MV-4-11 (cell line): ENCODE measurements at places on chromosomes 11 and 22.

DNA sequence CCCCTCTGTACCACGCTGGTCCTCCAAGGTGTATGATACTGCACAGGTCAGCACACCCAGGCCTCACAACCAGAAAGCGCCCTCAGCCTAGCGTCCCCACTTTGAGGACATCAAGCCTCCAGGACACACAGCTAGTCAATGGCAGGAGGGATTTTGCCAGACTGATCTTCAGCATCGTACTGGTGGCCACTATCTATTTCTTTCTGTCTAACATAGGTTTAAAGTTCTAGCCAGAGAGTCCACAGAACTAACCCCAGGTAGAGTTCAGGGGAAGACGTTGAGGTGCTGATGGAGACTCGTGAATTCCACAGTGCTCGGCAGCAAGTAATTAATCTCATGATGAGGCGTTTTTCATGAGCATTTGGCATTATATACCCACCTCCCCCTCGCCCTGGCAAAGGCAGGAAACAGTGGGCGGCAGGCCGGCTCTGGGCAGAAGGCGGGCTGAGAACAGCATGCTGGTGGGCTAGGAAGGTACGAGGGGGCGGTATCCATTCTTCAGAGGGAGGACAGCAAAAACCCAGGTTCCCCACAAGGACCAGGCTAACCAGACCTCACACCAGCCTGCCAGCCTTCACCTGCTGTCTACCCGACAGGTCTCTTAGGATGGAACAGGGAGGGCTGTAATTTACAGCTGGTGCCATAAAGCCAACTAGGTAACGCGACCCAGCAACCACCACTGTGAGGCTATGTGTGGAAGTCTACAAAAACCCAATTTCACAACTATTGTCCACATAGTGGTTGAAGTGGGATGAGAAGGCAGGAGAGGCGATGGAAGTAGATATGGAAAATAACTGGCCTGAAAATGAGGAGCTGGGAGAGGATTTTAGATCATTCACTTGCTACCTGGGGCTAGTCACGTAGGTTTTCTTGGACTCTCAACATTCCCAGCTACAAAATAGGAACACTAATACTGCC lies 18.5 kb downstream of the MYH9 start:
- no peak for DNase-seq

DNA sequence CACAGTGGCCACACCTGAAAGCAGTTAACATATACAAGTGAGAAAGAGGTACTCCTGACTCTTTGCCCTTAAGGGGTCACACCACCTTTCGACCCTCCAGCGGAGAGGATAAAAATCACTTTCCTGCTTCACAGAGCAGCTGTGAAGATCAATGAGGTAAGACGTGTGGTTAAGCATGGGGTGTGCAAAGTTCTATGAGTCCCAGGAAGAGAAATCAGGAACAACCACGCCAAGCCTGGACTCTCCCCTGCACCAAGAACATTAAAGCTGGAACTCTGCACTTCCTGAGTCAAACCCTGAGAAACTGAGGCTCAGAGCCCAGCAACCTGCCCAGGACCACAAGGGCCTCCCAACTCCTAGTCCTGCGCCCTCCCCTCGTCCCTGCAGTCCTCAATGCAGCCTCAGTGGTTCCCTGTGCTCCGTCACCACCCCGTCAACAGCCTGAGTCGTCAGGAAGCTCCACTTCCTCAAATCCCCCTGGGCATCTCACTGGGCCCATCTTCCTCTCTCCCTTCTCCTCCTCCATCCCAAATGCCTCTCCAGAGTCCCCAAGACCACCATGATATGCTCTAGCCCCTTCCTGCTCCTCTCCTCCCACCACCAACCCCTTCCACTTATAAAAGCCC lies 17.7 kb downstream of the TNKS1BP1 start:
- no peak for DNase-seq

- peak; percentile 93 for DNase-seq
Observed at GRCh38 chr11:15617126-15617525, 502.4 kb downstream of the INSC start.

DNA sequence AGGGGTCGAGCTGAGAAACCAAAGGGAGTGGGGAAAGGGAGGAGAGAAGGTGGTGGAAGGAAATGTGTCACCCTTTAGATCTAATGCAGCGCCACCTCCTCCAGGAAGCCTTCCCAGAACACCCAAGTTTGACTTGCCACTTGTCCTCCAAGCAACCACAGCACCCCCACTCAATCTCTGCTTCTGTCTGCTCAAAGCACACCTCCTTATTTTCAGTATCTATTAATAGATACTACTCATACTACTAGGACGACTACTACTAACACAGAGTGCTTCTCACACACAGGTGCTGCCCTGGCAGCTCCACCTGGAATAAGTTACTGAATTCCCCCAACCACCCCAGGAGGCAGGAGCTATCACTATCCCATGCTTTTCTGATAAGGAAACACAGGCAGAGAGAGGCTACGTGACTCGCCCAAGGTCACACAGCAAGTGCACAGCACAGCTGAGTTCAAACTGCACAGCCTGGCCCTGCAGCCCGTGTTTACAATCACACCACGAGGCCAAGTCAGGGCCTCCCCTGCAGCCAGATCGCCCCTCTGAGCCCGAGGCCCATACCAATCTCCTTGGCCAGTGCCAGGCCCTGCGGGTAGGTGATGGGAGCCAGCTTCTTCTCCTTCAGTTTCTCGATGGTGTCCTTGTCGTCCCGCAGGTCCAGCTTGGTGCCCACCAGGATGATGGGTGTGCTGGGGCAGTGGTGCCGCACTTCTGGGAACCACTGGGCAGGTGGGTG lies 13.2 kb downstream of the RAC2 start:
- no peak for DNase-seq

- DNase-seq = no peak
Observed at GRCh38 chr11:96523656-96524055, 133.8 kb downstream of the JRKL start.

- DNase-seq = peak; percentile 22
Observed at GRCh38 chr11:10601837-10602236, 33.4 kb upstream of the LYVE1 start.

DNA sequence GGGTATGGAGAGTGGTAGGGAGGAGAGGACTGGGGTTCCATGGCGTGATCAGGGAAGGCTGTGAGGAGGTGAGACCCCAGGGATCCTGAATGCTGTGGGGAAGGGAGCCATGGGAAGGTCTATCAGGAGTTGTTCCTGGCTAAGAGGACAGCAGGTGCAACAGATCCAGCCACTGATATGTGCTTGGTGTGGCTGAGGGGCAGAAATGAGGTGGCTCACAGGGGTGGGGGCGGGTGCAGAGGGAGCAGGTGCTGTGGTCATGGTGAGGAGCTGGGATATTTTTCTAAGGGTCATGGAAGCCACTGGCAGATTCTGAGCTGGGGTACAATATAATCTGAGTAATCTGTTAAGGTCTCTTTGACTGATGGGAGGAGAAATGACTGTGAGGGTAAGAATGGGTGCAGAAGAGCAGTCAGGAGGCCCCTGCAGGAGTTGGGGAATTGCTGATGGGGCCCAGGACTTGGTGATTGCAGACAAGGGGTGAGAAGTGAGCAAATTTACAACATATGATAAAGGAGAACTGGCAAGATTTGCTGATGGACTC lies 31.3 kb upstream of the DMC1 start:
- DNase-seq = no peak

DNA sequence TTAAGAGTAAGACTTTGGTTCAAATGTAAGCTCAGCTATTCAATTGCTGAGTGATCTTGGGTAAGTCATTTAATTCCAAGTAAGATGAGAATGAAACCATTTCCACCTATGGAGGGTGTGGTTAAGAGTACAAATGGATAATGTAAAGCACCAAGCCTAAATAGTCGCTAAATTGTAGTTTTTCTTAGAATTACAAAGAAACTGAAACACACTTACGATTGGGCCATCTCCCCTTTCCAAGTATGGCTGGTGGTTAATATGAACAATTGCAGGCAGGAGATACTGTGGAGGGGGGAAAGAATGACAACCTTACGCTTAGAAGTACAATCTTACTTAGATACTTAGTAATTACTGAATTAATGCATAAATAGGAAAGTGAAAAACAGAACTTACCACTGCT lies 8.2 kb downstream of the DDX17 start:
- DNase-seq = no peak

- DNase-seq = peak; percentile 83
Observed at GRCh38 chr22:42414565-42415303, 17.5 kb downstream of the NFAM1 start.

- DNase-seq = peak; percentile 16
Observed at GRCh38 chr11:118607401-118608359, at the start of gene PHLDB1. Gene PHLDB1 (plus strand): TSS chr11:118607615. CDS start chr11:118613837, 6,222 bp downstream.

DNA sequence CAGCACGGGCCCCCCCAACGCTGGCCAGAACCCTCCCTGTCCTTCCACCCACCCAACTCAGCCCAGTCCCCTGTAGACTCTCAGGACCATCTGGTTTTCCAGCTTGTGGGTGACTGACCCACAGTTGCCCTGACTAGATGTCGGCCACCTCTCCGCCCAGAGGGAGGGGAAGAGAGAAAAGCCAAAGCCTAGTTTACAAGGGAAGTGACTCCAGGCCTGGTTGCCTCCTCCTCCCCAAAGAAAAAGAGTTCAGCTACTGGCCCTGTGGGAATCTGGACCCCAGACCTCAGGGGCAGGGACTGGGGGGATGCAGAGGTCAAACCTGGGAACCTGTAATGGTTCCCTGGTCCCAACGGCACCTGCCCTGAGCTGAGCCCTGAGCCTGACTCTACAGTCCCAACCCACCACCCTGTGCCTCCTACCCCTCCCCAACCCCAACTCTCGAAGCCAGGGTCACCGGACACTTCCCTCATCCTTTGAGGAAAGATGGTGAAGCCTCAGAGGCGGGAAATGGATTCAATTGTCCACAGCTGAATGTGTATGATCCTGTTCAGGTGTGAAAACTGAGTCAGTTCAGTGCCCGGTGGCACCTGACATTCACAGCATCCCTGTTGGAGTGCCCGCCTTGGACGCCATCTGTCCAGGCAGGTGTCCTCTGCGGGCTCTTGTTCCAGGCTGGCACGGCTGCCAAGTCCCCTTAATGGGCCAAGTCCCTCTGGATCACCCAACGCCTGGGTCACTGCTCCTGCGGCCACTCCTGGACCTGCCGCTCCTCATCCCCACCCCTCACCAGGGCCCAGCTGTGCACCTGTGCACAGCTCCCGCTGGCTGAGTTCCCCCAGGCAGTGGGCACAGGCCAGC lies 21.0 kb upstream of the WNT7B start:
- DNase-seq = peak; percentile 66

GRCh38 chr11:64518928-64519327 lies 72.1 kb upstream of the SLC22A12 start:
- peak; percentile 28 for DNase-seq

DNA sequence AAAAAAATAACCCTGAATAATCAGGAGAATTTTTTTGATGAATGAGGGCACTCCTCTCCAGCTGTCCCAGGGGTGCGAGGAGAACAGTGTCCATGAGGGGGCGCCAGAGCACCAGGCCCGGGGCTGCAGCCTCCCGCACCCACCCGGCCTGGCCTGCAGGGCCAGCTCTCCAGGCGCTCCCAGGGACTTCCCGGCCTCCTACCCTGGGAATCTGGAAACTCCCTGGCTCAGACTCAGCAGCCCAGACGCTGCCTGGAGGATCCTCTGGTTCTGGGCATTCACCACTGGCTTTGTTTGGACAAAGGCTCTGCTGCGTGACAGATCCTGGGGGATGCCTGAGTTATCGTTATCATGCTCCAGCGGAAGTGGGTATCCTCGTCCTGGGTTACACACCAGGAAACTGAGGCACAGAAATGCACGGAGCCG lies 31.0 kb downstream of the MCM5 start:
- DNase-seq = no peak

DNA sequence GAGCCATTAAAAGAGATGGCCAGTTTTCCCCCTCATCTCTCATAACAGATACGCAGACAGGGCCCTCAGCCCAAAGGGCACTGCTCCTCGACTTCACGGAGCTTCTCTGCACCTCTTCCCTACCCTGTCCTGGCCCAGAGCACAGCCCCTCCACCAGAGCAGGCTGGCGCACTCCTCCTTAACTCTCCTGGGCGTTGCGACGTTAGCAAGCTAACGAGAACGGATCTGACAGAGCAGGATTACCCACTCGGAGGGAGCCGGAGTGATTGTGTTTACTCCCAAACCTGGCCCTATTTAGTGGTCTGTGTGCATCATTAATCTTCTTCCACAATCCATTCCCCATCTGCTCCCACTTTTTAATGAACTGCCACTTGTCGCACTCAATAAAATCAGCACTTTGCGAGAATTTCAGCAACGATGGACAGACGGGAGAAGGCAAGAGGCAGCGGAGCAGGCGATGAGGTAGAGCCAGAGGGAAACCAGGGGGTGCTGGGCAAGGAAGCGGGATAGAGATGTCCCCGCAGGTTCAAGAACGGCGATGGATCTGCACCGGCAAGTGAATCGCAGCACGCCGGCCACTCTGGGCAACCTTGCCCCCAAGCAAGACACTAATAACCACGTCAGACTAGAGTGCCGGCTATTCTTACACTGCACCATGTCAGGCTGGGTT lies 159.4 kb downstream of the BUD13 start:
- no peak for DNase-seq

DNA sequence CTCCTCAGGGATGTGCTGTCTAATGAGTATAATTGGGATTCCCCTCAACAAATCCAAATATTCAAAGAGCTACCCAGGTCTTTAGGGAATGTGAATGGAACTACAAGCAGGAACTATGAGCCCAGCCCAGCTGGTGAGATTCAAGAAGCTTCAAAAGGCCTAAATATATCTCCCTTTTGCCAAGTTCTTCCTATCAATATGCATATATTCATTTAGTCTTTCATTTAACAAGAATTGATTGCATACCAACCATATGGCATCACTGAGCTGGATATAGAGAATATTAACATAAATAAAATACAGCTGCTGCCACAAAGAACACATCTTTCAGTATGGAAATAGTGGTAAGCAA lies 58.9 kb upstream of the PRSS23 start:
- DNase-seq = no peak
